ENCODE measurements at places on chromosomes 12 and 14.

DNA sequence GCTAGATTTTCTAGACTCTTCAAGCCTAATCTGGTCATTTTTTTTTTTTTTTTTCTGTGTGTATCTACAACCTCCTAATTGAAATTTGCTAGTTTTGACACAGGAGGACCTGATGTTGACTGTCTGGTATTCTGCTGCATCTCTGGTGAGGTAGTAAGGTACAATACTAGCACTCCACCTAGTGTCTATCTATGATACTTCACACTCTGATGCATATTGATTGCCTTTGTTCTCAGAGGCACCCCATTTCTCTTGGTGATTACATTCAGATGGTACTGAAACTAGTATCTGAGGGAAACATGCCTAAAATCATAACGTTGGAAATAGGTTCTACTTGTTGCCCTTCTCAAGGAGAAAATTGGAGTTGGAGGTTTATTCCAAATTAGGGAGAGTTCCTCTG lies 930.5 kb upstream of the NOVA1 start:
- DNase-seq = peak; percentile 73

- DNase-seq = peak; percentile 80
Measured at GRCh38 chr12:30622509-30622908, 73.2 kb downstream of the IPO8 start.

GRCh38 chr12:2652401-2653081 lies 142.2 kb upstream of the FKBP4 start:
- DNase-seq = no peak

- no peak for DNase-seq
Measured at GRCh38 chr14:61108496-61109141, 127.6 kb downstream of the SLC38A6 start.

GRCh38 chr14:72812292-72812851 lies 81.5 kb downstream of the DPF3 start:
- no peak for DNase-seq

- DNase-seq = peak; percentile 42
Measured at GRCh38 chr12:93786656-93787397, 109.7 kb downstream of the CRADD start.

GRCh38 chr12:56932146-56932545 lies 2.1 kb downstream of the SDR9C7 start:
- no peak for DNase-seq

DNA sequence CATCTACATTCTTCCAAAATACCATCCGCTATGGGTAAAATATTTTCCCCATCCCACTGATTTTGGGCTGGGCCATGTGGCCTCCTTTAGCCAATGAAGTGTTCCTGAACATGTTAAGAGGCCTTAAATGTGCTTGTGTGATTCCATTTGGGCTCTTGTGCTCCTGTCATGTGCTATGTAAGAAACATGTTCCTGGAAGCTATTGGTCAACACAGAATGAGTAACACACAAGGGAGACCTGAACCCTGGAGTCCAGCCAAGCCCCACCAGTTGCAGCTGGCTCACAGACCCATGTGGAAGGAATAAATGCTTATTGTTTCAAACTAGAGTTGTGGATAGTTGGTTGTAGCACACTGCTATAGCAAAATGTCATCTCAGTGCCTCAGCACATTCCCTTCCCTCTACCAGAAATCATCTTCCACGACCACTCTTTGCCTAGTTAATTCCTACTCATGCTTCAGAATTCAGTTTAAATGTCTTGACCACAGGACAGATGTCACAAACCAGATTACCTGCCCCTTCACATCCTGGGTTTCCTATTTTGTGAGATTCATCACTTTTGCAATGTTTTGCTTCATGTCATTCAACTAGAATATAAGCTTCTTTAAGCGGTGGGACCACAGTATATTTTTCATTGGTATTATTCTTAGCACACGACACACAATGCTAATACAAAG lies 217.3 kb upstream of the EEA1 start:
- no peak for DNase-seq

DNA sequence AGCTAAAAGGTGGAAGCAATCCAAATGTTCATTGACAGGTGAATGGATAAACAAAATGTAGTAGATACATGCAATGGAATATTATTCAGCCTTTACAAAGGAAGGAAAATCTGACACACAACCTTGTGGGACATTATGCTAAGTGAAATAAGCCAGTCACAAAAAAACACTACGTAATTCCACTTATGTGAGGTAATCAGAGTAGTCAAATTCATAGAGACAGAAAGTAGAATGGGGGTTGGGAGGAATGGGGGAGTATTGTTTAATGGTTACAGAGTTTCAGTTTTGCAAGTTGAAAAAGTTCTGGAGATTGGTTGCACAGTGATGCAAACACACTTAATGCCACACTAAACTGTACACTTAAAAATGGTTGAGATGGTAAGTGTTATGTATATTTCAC lies 62.8 kb downstream of the LIN52 start:
- DNase-seq = no peak

- DNase-seq = no peak
Measured at GRCh38 chr12:82919388-82920054, 232.8 kb downstream of the TMTC2 start.

DNA sequence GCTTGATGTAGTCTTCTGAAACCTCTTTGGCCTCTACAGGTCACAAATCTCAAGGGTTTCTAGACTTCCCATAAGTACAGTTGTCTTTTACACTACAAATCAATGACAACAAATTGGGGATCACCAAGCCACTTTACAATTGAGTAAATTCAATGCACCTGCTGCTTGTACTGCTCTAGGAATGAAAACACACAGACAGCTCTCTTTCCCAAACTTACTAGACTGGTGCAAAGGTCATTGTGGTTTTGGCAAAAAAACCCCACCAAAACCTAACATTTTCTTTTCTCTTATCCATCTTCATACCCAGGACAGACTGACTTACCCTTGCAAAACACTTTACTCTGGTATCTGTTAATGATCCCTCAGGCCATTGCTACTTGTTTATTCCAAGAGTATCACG lies 2.7 kb downstream of the M6PR start:
- no peak for DNase-seq

- DNase-seq = no peak
Measured at GRCh38 chr14:72700338-72701236, 193.3 kb downstream of the DPF3 start.

- DNase-seq = no peak
Measured at GRCh38 chr14:96459851-96460250, 42.3 kb upstream of the PAPOLA start.

DNA sequence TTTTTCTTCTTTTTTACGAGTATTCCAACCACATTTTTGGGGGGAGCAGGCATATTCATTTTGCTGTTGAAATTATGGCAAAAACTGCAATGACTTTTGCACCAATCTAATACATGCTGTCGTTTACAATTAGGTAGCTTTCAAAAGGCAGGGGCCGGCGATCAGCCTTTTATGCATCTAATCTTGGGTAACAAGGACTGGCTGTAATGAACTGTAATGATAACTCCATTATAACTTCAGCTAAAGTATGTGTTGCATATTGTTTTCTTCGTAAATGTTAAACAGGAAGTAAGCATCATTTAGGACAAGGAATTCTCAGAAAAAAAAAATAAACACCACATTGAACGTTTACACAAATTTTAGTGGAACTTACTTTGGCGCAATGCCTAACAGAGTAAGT lies 30.3 kb upstream of the KLRF1 start:
- DNase-seq = no peak

DNA sequence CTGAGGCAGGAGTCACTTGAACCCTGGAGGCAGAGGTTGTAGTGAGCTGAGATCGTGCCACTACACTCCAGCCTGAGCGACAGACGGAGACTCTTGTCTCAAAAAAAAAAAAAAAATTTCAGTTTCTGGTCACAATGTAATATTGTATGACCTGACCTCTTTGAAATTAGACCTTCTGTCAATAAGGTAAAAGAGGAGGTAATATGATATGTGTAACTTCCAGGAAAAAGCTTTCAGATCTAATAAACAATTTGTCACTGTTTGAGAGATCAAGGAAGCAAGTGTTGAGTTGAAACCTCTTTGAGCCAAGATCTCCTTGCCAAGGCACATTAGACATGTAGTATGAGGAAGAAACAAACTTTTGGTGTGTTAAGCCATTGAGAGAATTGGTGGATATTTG lies 101.7 kb upstream of the ATF7IP start:
- no peak for DNase-seq

DNA sequence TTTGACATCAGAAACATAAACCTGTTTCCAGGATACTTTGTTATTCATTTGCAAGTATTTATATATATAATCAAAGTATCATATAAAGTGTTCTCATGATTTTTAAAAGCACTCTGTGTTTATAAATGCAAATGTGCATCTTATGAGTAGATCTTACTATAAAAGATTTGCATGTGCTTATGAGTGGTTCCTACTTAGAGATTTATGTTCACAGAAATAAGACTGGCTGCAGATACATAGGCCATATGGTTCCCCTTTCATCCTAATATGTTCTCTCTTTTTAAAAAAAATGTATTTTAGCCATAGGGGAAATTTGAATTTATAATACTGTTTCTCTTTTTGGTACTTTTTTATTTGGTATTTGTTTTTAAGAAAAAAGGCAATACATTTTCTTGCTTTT lies 174.2 kb downstream of the ESR2 start:
- DNase-seq = no peak

DNA sequence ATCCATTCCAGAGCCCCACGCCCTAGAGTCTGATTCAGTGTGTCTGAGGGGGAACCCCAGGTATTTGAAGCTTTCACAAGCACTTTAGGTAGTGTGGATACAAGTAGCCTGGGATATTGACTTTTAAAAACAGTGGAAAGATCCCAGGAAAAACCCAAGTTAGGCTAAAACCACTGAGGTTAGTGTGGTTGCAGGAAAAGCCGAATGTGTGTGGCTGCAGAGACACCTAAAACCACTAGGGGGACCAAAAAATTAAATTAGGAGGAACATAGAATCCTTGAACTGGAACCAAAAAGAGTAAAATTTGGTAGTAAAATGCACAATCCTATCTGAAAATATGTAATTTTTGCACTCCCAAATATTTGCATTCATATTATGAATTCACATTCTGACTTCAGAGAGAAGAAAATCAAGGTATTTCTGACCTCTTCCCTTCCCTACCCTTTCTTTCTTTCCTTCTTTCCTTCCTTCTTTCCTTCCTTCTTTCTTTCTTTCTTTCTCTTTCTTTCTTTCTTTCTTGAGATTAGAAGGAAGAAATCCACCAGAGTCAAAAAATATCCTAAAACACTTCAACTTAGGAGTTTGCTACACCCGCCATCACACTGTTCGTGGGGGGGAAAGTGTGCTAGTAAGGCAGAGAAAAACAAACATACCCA lies 37.8 kb downstream of the SLCO1A2 start:
- peak; percentile 44 for DNase-seq

- no peak for DNase-seq
Measured at GRCh38 chr14:51865953-51866747, 5.7 kb downstream of the GNG2 start.

- DNase-seq = no peak
Measured at GRCh38 chr12:107522692-107523477, 162.7 kb upstream of the PWP1 start.

DNA sequence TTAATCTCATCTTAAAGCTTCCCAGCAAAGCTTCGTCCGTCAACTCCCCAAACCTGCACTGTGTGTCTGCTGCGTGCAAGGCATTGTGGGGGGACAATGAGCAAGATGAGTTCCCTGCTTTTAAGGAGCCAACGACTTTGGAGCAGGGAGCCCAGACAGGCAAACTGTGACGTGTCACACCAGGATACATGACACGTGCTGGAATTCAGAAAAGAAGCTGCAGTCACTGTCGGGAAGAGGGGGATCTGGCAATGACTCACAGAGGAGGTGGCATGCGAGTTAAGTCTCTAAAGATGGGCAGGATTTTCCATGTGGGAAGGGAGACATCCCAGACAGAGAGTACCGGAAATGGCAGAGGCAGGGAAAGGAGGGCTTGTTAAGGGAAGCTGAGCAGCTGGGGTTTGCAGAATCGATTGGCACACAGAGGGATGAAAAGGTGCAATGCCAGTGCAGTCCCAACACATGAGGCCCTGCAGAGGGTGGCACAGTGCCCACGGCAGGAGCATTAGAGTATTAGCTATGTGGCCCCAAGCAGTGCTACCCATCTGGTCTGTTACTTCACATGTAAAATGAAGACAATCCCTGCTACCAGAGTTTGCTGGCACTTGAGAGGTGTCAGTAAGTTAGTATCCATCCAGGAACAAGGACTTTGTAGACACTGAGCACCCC lies 52.9 kb downstream of the SETD3 start:
- no peak for DNase-seq

- DNase-seq = no peak
Measured at GRCh38 chr12:85883763-85884162, 9.7 kb downstream of the NTS start.

- DNase-seq = no peak
Measured at GRCh38 chr12:67525617-67525884, 123.0 kb upstream of the DYRK2 start.

GRCh38 chr12:110344657-110345056 lies 58.9 kb downstream of the ANAPC7 start:
- no peak for DNase-seq

GRCh38 chr14:75615200-75615599 lies 36.8 kb downstream of the FLVCR2 start:
- no peak for DNase-seq

DNA sequence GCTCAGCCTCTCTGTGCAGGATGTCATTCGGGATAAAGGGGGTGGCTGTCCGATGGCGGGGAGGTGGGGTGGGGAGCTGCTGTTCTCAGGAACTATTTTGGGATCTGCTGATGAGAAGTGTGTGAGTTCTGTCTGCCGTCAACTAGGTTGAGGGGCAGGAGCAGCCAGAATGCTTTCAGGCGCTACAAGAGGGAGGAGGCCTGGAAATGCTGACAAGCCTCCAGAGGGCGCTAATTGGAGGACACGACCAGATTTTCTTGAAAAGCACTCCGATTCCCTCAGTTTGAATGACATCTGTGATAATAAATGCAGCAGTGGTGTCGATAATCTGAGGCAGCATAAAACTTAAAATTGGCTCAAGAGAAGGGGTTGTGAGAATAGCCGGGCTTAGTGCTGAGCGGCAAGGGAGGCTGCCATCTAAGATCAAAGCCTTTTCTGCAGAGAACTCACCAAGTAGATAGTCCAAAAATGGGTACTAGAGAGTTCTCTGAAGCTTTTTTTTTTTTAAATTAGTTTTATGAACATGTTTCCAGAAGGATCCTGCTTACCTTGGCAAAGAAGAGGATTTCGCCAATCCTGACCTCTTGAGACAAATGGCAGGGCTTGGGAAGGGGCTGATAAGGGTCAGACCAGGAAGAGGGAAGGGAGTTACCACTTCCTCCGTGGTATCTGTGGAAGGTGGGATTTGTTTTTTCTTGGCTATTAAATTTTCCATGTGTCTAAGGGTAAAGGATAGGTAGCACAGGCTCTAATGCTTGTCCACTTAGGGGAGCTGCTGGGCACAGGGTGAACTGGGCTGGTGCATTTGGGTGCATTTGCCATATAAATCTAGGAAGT lies 94.4 kb downstream of the CRACR2A start:
- no peak for DNase-seq

GRCh38 chr14:104741803-104742251 lies 11.1 kb upstream of the SIVA1 start:
- no peak for DNase-seq

DNA sequence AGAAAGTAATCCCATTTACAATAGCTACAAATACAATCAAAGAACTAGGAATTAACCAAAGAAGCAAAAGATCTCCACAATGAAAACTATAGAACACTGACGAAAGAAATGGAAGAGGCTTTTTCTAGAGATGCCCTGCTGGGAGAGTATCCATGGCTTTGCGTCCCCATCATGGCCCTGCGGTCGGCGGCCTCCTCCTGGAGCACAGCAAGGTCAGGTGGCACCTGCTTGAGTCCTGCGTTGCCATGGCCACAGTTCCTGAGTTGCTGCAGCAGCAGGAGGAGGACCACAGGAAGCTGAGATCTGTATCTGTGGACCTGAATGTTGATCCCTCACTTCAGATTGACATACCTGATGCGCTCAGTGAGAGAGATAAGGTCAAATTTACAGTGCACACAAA lies 143.5 kb downstream of the SLC5A8 start:
- DNase-seq = no peak

Data from RKO (cell line).